ENCODE measurements at places on chromosomes 3 and 15.

DNA sequence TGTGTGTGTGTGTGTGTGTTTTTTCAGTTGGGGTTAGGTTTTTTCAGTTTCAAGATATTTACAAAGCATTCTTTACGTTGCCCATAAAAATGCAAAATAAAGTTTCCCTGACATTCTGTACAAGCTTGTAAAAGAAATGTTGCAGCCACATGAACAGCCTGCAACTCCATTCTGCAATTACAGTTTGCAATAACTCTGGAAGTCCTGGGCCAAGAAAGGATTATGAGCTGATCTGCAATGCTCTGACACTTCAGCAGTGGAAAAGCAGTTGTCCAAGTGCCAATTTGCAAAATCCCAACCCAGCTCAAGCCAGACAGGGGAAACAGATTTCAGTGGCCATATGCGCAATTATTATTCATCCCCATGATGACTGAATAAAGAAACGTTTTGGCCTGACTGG is 322.1 kb downstream of the MEX3B start:
- DNase-seq, result peak; percentile 87

DNA sequence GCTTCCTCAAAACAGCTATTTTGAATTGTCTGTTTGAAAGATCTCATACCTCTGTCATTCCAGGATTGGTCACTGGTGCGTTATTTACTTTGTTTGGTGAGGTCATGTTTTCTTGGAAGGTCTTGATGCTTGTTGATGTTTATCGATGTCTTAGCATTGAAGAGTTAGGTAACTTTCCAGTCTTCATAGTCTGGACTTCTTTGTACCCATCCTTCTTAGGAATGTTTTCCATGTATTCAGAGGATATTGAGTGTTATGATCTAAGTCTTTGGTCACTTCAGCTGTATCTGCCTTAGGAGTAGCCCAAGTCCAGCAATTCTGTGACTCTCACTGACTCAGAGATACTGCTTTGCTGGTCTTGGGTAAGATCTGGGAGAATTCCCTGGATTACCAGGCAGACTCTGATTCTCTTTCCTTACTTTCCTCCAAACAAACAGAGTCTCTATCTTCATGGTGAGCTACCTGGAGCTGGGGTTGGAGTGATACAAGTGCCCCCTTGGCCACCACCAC is 398.6 kb downstream of the ZIC4 start:
- DNase-seq, result no peak

DNA sequence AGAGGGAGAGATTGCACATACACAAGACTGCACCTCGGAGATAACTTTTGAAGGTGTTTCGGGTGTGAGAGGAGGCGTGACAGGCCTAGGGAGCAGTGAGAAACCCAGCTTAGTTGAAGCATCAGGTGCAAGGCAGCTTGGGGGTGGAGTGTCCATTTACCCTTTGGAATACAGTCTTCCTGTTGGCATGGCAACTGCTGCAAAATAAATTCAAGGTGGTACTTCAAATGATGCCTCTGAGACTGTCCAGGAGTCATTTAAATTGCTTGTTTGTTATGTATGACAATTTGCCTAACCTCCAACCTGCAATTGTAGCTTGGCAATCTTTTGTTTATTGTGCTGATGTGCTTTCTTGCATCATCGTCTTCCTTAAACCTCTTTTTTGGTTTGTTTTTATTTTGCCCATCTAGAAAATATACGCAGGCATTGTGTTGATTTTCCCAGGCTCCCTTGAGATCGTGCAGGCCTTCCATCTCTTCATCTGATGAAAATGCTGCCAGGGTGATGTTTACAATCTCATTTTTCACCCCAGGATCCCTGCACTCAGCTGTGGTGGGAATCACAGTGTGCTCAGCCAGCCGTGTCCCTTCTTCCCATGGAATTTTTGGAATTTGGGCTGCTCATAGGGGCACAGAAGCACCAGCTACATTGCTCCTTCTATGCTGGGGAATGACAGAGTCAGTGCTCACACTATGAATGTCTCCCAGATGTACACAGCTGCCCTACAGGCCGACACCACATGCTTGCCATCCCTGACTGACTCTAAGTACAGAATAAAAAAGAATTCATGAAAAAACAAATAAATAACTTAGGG is 583.1 kb upstream of the CFAP20DC start:
- DNase-seq, result peak; percentile 55

- no peak for DNase-seq
Measured at GRCh38 chr3:196344663-196345062, 6.5 kb upstream of the TM4SF19 start.

All from right hindlimb (tissue), 1 donor.